Transverse colon (tissue), 4 donors: ENCODE measurements at places on chromosomes 7 and 10. TPM values are rescaled to one million over a fixed set of nuclear protein-coding genes. Genes with fewer than 3 reads are reported as not detected.
A peak's percentile ranks its signal among the peaks of the same experiment; 100 is the strongest.

- H3K36me3 ChIP-seq, result no peaks in the 10 kb centered on the region
- no peaks in the 10 kb centered on the region for H3K27me3 ChIP-seq
- H3K4me3 ChIP-seq, result no peak overlapping the region
- DNase-seq, result no peak
These were observed 102.3 kb upstream of the SEMA3E start for GRCh38 chr7:83751217-83751616.

DNA sequence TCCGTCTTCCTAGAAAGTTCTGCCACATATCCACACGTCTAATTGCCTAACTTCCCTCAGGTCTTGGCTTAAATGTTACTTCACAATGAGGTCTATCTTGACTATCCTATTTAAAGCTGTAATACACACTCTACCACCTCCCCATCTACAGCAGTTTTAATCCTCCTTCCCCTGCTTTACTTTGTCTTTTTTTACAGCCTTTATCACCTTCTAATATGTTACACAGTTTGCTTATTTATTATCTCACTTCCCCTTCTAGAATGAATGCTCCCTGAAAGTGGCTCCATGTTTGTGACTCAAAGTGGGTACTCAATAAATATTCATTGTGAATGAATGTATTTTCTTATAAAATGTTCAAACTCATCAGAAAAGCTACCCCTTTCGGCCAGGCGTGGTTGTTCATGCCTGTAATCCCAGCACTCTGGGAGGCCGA lies 13.6 kb upstream of the MICU1 start:
- no peaks in the 10 kb centered on the region for H3K27me3 ChIP-seq
- no peak overlapping the region for H3K27ac ChIP-seq
- DNase-seq, result no peak
- H3K4me1 ChIP-seq, result no peaks in the 10 kb centered on the region

GRCh38 chr7:151051108-151051507 lies 2.8 kb downstream of the ASIC3 start:
- H3K4me1 ChIP-seq, result no peaks in the 10 kb centered on the region
- DNase-seq, result peak; percentile 43
- H3K4me3 ChIP-seq, result no peak overlapping the region
- no peak overlapping the region for H3K27ac ChIP-seq
- peaks cover 8% of the 10 kb centered on the region for H3K27me3 ChIP-seq
- no peaks in the 10 kb centered on the region for H3K36me3 ChIP-seq

GRCh38 chr7:40793132-40793531 lies 658.3 kb downstream of the SUGCT start:
- no peak overlapping the region for H3K27ac ChIP-seq
- H3K36me3 ChIP-seq, result no peaks in the 10 kb centered on the region
- H3K4me3 ChIP-seq, result no peak overlapping the region
- H3K4me1 ChIP-seq, result no peaks in the 10 kb centered on the region

COA1 gene
- total RNA-seq, result 31.8 TPM

GPR26 gene
- total RNA-seq, result not detected

DNA sequence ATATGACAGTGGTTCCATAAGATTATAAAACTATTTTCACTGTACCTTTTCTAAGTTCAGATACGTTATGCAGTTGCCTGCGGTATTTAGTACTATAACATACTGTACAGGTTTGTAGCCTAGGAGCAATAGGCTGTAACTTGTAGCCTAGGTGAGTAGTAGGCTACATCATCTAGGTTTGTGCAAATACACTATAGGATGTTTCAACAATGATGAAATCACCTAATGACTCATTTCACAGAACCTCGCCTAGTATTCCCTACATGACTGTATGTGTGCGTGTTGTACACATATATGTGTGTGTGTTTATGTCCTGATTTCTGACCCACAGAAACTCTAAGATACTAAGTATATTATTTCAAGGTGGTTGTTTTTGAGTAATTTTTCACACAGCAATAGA lies 139.0 kb downstream of the HERPUD2 start:
- H3K4me1 ChIP-seq, result peaks cover 3% of the 10 kb centered on the region
- H3K4me3 ChIP-seq, result no peak overlapping the region
- H3K27me3 ChIP-seq, result no peaks in the 10 kb centered on the region
- no peaks in the 10 kb centered on the region for H3K36me3 ChIP-seq
- H3K27ac ChIP-seq, result no peak overlapping the region

GRCh38 chr10:98405422-98405821 lies 9.6 kb downstream of the PYROXD2 start:
- no peak overlapping the region for H3K27ac ChIP-seq
- no peaks in the 10 kb centered on the region for H3K36me3 ChIP-seq
- H3K4me3 ChIP-seq, result no peak overlapping the region

DNA sequence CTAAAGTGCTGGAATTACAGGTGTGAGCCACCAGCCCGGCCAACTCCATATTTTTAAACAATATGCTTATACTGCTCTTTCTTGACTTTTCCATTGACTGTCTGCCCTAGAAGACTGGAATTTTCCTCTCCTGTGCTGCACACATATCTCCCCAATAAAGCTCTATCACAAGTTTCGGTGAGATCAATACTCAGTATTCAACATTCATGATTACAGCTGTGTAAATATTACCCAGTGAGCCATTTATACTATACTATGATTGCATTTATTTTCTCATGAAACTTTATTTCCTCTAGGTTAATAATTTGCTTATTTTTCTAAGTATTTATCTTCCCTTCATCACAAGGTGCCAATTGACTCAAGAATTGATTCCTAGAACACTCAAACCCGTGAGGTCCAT lies 48.5 kb upstream of the GRID1 start:
- DNase-seq, result no peak
- H3K4me1 ChIP-seq, result peaks cover 17% of the 10 kb centered on the region
- H3K27ac ChIP-seq, result no peak overlapping the region
- H3K4me3 ChIP-seq, result no peak overlapping the region
- no peaks in the 10 kb centered on the region for H3K36me3 ChIP-seq

PKD1L1 gene
- 33.6 TPM for total RNA-seq

DNA sequence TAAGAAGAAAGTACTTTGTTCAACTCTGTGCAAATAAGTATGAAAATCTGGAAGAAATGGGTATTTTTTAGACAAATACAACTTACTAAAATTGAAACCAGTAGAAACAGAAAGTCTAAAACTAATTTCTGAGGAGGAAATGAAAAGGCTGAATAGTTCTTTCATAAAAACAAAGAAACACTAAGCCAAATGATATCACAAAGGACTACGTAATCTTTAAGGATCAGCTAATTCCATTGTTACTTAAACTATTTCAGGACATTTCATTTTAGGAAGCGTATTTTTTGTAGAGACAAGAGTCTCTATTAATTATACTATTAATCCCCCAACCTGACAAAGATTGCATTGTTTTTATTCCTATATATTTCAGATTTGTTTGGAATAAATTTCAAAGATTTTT lies 11.2 kb upstream of the CCSER2 start:
- no peaks in the 10 kb centered on the region for H3K36me3 ChIP-seq
- DNase-seq, result no peak
- H3K27me3 ChIP-seq, result no peaks in the 10 kb centered on the region
- no peaks in the 10 kb centered on the region for H3K4me1 ChIP-seq

DNA sequence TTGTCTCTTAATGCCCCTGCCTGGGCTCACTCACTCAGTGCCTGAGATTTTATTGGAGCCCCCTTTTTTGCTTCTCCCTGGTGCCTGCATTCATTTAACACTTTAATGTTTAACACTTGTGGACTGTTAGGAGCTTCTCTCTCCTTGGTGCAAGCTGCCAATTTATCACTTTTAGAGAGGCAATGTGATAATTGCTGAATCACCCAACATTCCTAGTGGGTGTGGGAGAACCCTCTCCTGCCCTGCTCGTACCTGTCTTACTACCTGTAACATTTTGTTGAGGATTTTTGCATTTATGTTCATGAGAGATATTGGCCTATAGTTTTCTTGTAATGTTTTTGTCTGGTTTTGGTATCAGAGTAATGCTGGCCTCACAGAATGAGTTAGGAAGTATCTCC lies 13.2 kb downstream of the STAM start:
- H3K4me3 ChIP-seq, result no peak overlapping the region
- peaks cover 16% of the 10 kb centered on the region for H3K4me1 ChIP-seq
- H3K27ac ChIP-seq, result no peak overlapping the region
- DNase-seq, result no peak
- H3K27me3 ChIP-seq, result no peaks in the 10 kb centered on the region

DNA sequence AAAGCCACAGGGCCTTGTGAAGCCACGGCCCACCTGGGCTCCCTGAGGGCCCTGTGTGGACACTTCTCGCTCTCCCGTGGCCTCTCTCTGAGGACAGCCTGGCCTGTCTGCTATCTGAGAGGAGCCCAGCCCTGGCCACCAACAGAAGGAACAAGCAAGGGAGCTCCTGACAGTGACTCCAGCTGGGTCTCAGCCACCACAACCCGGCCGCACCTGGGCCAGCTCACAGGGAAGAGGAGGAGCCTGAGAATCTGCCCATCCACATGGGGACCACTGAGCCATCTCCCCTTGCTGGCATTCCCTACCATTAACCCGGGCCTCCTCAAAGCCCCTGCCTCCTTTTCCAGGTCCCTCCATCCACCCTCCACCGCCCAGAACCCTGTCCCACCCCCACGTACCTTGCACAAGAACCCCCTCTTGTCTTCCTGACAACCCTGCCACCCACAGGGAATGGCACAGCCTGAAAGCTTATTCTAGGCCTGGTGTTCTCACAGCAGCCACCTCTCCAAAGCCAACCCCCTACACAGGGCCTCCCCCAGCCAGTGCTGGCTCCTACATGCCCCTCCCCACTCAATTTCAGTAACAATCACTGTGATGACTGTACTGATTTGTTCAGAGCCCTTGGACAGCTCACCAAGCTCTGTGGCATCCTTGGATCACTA lies 120.2 kb downstream of the GRID1 start:
- H3K27ac ChIP-seq, result no peak overlapping the region
- H3K4me3 ChIP-seq, result no peak overlapping the region
- H3K4me1 ChIP-seq, result no peaks in the 10 kb centered on the region
- no peaks in the 10 kb centered on the region for H3K36me3 ChIP-seq

GRCh38 chr10:101710059-101710695 lies 15.2 kb upstream of the FBXW4 start:
- no peaks in the 10 kb centered on the region for H3K36me3 ChIP-seq
- no peaks in the 10 kb centered on the region for H3K4me1 ChIP-seq
- DNase-seq, result no peak
- no peak overlapping the region for H3K4me3 ChIP-seq

DNA sequence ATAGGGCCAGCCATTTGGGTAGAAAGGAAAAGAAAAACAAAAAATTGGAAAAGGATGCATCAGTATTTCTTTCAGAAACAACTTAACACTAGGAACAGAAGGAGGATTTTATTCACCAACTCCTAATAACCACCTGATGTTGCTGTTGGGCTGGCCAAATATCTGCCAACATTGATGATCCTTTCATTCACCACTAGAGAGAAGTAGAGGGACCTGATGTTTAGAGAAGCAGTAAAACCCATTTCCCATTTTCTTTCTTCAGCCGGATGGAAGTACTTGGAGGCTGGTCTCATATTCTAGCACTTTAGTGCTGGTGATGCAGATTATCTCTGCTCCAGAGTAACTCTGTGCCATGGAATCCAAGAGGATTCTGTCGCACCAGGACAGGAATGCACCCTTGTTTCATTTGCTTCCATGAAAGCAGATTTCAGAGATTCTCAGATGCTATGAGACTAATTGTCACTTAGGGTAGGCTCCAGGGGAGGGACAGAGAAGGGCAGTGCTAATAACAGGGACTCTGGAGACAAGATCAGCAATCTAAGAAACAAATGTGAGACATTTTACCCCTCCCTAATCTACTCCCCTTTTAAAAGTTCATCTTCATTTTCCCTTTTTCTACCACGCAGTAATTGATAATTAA lies 3.1 kb downstream of the KLLN start:
- no peak overlapping the region for H3K27ac ChIP-seq
- no peaks in the 10 kb centered on the region for H3K36me3 ChIP-seq
- H3K27me3 ChIP-seq, result no peaks in the 10 kb centered on the region
- no peak overlapping the region for H3K4me3 ChIP-seq

GRCh38 chr7:37433166-37433565 lies 15.5 kb downstream of the ELMO1 start:
- DNase-seq, result no peak
- H3K27me3 ChIP-seq, result no peaks in the 10 kb centered on the region
- no peak overlapping the region for H3K27ac ChIP-seq
- H3K4me1 ChIP-seq, result peaks cover 5% of the 10 kb centered on the region
- no peaks in the 10 kb centered on the region for H3K36me3 ChIP-seq
- H3K4me3 ChIP-seq, result no peak overlapping the region

- no peak overlapping the region for H3K4me3 ChIP-seq
- H3K27ac ChIP-seq, result no peak overlapping the region
- peaks cover 3% of the 10 kb centered on the region for H3K27me3 ChIP-seq
- H3K4me1 ChIP-seq, result no peaks in the 10 kb centered on the region
These were observed 71.5 kb upstream of the PPP2R2D start for GRCh38 chr10:131829156-131829930.
